ENCODE measurements at places on chromosomes 16 and 17.

DNA sequence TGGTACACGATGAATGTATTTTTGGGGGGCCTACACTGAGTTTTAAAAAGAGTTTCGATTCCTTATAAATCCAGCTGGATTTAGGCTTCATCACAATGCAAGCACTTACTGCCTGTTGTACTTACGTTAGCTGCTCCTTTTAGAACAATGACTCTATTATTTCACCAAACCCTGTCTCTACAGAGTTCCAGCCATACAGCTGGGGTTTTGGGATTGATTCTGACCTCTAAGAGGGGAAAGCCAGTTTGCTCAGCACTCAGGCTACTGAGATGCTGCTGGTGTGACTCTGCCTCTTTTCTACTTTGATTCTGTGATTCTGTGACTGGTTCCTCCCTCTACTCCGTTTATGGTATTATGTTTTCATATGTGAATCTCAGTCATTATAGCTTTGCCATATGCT is 329.7 kb downstream of the ABCC12 start:
- DNase-seq: no peak

- DNase-seq: no peak
Measured at GRCh38 chr17:55672585-55673501, 49.8 kb downstream of the TMEM100 start.

GRCh38 chr16:57723170-57723569 is 12.4 kb upstream of the KATNB1 start:
- no peak for DNase-seq

- no peak for DNase-seq
Measured at GRCh38 chr17:71900621-71901229, 220.1 kb upstream of the SOX9 start.

GRCh38 chr17:4229627-4230541 is 33.9 kb downstream of the ANKFY1 start:
- no peak for DNase-seq

GRCh38 chr17:40093580-40094201 is 6.7 kb downstream of the NR1D1 start:
- DNase-seq: no peak

DNA sequence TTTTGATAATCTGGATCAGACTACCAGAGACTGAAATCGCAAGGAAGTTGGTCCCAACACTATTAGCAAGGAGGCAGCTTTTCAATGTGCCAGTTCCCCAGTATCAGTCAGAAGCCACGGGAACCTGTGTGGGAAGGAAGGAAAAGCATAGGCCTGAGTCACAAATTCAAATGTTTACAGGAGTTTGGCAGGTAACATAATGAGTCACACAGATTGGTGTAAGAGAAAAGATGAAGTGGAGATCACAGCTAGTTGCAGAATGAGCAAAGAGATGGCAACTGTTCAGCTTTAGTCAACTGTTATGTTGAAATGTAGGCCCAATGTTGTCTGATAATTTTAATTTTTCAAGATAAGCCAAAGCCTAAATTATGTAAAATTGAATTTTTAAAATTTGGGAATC is 28.1 kb upstream of the ITGA2B start:
- DNase-seq: no peak

GRCh38 chr17:29764748-29765147 is 142.0 kb upstream of the CORO6 start:
- no peak for DNase-seq

- no peak for DNase-seq
Measured at GRCh38 chr16:85455534-85455933, 157.6 kb upstream of the GSE1 start.

- no peak for DNase-seq
Measured at GRCh38 chr17:40113907-40114245, 7.9 kb upstream of the MSL1 start.

DNA sequence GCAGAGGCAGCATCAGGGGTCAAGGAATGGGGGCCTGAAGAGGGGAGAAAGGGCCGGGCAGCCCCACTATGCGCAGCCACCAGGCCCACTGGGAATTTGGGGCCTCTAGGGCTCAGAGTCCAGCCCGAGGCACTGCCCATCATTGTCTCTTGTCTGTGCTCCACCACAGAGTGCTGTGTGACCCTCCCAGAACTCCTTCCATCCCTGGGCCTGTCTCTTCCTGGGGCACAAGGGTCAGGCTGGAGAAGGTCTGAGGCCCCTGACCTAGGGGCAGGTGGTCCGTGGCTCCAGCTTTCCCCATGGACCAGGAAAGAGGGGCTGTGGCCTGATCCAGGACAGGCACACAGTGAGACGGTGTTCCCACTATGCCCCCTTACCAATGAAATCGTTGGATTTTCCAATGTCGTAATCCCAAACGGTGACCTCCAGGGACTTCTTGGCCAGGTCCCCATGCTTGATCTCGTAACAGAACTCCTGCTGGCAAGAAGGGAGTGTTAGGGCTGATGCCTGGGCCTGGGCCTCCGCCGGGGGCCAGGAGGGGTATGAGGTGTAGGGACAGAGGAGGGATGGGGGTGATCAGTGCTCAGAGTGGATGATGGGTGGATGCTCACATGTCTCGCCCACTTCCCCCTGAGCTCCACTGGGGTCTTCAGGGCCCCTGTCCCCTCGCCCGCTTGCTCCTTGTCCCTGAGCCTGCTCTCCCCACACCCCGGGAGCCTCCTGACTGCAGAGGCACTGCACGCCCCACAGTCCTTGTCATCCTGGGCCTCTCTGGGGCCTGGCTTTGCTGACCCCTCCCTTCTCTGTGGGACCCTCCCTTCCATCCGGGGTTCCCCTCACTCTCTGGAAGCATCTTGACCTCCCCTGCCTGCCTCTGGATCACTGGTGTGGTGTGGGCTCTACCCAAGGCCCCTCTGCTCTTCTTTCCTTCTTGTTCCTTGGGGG is 10.7 kb downstream of the SCGB1C2 start:
- DNase-seq: no peak

- no peak for DNase-seq
Measured at GRCh38 chr16:12026741-12027490, 50.4 kb downstream of the SNX29 start.
